OCI-M1 (cell line): ENCODE measurements at places on chromosomes 5 and 9.

DNA sequence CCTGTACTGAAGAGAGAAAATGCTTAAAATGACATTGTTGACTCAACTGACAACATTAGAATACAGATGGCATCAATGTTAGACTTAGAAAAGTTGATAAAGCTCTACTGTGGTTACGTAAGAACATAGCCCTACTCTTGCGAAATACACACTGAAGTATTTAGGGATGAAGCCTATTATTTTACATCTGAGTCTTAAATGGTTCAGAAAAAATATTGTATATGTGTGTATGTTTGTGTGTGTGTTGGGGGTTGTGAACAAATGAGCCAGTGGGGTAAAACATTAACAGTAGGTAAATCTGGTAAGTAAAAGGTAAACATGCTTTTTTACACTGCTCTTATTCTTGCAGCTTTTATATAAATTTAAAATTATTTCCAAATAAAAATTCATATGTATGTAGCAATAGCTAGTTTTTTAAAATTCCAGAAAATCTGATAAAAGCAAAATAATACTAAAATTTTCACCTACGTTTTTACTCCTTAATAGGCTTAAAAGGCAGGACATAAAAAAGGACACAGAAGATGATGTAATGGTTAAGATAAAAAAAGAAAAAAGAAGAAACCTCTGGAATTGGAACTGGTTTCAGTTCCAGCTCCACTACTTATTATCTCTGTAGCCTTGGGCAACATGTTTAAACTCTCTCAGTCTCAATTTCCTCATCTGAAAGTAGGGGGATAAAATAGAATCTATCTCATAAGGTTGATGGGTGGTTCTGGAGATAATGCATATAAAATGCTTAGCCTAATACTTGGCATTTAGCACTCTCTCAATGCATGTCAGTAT lies 44.3 kb downstream of the GARNL3 start:
- DNase-seq = peak; percentile 75

DNA sequence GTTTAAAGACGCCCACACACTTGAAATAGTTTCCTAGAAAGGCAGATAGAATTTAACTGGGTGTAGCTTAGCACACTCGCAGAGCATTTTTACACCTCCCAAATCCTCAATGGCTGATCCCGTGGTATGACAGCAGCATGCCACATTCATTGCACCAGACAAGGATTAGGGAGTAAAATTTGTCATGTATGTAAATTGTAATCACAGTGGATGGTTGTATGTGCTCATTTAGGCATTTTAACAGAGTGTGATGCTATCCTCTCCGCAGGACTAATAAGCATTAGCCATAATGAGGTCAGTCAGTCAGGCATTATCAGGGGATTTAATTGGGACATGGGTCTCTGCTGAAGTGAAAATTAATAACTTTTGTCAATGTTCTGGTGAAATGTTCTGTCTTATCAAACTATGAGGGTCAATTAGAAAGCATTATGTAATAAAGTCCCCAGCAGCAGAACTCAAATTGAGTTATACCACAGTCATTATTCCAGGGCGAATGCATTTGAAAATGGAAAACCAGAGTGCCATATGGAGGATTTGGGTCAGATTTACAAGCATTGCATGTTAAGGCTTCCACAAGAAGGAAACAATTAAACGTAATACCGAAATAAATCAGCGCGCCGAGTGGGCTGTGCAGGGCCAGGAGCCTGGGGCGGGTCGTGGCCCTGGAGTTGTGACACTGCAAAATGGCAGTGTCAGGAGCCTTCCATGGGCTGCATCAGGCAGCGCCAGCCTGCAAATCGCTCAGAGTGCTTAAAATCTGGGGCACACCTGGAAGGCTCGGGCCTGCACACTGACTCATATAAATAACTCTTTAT lies 602.2 kb downstream of the BNC2 start:
- DNase-seq = peak; percentile 27

DNA sequence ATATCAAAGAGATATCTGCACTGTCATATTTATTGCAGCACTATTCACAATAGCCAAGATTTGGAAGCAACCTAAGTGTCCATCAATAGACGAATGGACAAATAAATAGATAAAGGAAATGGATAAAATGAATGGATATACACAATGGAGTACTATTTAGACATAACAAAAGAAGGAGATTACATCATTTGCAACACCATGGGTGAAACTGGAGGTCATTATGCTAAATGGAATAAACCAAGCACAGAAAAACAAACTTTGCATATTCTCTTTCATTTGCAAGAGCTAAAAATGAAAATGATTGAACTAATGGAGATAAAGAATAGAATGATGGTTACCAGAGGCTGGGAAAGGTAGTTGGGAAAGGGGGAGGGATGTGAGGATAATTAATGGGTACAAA lies 155.0 kb upstream of the PTGER4 start:
- no peak for DNase-seq

DNA sequence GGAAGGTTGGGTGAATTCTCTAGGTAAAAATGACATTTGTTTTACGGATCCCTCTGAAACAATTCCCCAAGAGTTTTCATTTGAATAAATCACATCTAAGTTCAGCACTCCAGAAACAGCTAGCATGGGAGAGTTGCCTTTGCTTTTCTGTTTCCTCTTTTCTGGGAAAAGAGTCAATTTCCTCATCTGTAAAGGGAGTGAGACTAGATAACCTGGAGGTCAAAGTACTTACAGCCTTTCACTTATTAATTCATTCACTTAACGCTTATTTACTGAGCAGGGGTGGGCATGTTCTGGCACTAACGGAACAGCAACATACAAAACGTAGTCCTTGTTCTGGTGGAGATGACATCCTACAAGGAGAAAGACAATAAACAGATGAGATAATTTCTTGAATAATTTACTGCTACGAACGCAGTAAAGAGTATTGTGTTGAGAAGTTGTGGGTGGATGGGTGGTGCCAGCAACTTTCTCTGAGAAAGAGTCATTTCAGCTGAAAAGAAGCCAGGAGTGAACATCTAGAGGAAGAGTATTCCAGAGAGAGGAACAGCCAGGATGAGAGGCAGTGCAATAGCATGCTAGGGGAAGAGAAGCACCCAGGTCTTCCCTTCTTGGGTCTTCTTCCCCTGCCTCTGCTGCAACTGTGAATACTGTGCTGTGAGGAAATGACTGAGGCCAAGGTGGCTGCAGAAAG lies 335.6 kb downstream of the ZSWIM6 start:
- DNase-seq = peak; percentile 42

GRCh38 chr9:115038178-115038577 lies 79.8 kb downstream of the TNC start:
- DNase-seq = no peak

DNA sequence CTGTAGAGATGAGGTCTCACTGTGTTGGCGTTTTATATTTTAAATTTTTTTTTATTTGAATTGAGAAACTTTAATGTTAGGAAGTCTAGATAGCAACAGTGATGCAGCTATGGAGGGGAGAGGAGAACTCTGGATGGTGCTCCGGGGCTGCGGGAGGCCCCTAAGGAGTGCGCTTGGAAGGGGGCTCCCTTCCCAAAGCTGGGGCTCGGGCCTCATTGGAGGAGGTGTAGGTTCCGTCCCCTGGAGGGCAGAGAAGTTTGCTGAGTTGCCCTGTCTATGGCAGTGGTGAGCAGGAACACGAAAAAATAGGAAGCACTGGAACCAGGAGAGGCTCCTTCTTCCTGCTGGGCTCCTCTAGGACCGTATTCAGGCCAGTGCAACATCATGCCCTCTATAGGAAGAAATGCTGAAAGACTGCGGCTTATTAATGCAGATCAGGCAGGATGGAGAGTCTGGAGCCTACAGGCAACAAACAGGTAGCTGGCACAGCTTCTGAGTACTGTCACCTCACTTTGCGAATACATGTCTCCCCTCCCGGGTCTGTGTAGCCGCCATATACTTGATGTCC lies 16.1 kb downstream of the AHRR start:
- DNase-seq = peak; percentile 3

GRCh38 chr5:1526681-1527131 lies 2.9 kb upstream of the LPCAT1 start:
- no peak for DNase-seq

DNA sequence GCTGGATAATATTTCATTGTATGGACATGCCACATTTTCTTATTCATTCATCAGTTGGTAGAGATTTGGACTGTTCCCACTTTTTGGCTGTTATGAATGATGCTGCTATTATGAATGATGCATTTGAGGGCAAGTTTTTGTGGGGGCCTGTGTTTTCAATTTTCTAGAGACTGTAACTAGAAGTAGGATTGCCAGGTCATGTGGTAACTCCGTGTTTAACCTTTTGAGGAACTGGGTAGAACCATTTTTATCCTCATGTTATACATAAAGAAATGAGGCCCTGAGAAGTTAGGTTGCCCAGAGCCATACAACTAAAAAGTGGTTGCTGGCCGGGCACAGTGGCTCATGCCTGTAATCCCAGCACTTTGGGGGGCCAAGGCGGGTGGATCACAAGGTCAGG lies 22.4 kb upstream of the STRBP start:
- DNase-seq = no peak

DNA sequence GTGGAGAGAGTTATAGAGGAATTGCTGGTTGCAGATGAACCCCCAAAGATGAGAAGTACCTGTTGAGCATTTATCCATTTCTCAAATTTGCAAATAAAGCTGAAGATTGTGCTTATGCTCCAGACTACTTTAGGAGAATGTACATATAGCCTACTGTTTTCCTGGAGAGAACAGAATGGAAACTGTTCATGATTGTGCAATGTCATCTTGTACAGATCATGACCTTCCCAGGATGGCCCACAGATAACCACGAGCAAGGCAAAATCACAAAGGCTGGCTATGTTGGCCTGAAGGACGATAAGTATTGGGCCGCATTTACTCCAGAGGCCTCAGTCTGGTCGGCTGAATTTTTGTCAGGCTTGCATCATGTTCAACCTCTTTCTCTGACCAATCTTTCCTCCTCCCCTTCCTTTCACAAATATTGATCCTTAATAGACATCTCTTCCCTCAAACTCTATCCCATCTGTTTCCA lies 28.5 kb upstream of the RICTOR start:
- DNase-seq = no peak

DNA sequence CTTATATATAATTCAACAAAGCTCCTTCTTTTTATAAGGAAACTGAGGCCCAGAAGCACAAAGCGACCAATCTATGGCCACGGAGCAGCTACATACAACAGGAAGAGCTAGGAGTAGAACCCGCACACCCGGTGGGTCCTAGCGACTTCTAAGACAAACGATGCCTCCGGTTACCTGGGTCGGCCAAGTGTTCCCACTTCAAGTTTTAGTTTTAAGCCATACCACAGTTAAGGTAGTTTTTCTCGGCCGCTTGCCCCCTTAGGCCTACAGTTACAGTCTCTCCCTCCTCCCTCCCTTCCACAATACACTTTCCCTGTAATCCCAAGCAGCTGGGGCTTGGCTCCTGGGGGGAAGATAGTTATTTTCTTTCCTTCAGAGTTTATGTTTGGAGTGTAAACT lies 533 bp downstream of the SREK1IP1 start:
- DNase-seq = no peak

DNA sequence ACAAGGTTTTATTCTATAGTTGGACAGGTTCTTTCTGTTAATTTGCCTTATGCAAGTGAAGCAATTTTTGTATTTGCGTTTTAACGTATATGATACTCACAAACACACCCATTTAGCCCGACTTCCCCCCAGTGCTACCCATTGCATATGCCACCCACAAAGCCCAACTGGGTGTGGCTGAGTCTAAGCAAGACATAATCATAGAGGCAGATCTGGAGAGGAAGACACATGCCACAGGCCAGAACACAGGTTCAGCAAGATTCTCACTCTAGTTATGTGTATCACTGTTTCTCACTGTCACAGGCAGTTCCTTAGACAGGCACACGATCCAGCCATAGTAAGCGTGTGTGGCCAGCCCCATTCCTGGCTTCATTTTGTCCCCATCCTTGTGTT lies 29.0 kb upstream of the PUM3 start:
- DNase-seq = no peak

DNA sequence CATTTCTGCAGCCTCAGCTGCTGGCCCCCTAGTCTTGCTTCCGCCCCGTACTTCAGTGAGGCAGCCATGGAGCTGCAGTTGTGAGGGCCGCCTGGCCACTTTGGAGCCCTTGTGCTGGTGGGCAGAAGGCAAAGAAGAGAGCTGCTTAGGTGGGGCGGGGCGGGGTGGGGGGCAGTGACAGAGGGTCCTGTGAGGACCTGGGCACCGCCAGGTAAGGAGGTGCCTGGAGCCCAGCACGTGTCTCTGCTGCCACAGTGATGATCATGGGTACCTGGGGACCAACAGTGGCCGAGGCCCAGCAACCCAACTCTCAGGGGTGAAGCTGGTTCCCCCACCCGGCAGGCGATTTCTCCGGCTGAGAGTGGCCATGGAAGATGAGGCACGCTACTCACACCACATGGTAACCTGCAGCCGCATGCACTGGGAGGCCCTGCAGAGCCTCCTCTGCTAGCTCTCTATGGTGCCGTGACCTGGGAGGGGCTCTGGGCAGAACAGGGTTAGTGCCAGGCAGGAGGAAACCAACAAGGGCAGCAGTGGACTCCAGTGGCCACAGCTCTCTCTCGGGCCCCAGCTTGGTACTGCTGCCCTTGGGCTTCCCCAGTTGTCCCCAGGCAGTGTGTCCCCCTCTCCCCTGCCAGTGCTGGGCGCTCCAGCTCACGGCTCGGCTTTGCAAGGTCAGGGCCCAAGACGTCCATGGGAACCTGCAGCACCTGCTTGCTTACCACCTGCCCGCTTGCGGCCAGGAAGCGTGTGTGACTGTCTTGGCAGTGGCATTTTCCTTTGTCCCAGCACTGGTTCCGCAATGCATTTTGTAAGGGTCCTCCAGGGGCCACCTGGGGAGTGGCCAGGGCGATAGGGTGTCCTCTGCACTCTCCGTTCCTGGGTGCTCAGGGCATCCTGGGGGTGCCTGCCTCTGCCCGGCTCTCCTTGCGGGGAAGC lies 24.0 kb downstream of the NDUFS6 start:
- no peak for DNase-seq

GRCh38 chr9:89608641-89609335 lies 4.0 kb downstream of the GADD45G start:
- no peak for DNase-seq

DNA sequence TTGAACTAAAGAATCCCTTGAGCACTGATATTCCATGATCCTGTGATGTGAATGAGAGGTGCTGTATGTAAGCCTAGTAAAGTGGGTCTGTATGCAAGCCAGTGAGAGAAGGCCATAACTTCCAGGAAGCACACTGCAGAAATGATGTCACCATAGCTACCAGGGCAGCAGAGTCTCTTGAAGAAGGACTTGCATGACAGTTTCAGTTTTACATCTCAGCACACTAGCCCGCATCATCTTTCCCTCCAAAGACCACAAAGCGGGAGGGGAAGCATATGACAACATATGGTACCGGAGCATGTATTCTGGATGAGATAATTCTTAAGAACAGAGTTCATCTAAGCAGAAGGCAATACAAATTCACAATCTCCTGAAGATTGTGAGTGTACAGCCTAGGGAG lies 37.6 kb upstream of the MAST4 start:
- peak; percentile 74 for DNase-seq

DNA sequence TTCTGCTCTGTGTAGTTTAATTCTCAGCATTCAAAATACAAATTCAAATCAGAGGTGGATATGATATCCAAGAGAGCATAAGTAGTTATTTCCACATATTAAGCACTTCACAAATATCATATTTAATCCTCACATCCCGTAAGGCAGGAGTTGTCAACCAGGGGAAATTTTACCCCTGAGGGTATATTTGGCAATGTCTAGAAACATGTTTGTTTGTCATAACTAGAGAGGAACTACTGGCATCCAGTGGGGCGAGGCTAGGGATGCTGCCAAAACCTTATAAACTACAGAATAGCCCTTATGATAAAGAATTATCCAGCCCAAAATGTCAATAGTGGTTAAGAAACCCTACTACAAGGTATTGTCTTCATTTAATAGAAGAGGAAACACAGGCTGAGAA lies 619.4 kb downstream of the SLCO4C1 start:
- no peak for DNase-seq
